ENCODE measurements at places on chromosomes 2 and 18.

- no peak for DNase-seq
Measured at GRCh38 chr18:75421656-75422055, 5.8 kb downstream of the SMIM21 start.

- DNase-seq = no peak
Measured at GRCh38 chr2:41871080-41871479, 176.7 kb upstream of the PKDCC start.

DNA sequence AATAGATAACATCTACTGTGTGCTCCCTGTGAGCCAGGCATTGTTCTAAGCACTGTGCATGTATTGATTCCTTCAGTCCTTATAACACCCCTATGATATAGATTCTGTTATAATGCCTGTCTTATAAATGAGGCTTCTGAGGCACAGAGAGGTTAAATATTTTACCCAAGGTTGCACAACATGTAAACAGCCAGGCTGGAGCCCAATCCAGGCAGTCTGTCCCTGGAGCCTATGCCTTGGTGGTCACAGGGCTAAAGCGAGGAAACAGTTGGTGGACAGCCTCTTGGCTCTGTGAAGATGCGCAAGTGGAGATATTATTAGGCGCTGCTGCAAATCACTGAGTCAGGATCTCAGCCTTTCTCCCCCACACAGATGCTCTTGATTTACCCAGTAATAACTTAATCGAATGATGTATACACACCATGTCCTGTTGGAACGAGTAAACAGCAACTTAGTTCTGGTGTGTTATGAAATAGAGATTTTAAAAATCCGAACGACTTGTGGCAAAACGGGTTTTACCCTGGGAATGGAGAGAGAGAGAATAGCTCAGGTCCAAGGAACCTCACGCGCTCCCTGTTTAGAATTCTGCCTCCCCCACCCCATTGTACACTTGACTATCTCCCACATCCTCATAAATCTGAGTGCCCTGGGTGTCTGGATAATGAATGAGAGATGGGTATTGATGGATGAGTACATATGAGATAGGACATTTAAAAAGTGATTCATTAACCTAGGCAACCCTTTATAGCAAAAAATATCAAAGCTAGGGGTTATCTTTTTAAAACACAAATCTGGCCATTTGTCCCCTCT is 231.9 kb downstream of the BCL2 start:
- no peak for DNase-seq

DNA sequence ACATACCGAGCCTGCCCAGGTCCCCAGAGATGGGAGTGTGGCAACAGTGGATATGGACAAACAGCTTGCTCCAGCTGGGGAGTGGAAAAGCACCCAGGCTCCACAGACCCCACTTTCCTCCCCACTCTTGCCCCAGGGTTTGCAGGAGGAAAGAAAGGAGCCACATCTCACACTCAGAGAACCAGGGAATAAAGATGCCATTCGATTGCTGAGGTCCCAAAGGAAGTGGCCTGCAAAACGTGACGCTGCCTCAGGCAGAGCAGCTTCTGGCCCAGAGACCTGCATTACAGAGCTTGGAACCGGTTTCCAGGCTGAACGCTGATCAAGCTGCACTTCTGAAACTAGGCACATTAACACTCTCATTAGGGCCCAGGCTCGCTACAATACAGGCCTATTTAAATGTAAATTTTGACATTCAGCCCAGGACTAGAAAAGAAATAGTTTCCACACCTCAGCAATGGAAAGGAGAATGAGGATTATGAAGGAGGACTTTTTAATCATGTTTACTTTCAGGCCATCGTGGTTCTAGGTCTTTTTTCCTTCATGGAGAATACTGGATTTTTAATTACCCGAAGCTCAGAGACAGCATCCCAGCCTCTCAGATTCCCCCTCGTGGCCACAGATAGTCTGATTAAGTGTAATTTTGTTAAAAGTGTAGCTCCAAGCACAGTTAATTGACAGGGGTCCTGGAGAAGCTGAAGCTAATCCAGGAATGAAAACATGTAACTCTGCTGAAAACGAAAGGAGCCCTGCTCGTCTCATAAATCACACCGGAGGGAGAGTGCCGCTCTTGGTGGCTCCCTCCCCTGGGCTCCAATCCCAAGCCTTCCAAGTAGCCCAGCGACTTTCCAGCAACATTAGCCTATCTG is 221.3 kb upstream of the RAB6C start:
- DNase-seq = no peak

DNA sequence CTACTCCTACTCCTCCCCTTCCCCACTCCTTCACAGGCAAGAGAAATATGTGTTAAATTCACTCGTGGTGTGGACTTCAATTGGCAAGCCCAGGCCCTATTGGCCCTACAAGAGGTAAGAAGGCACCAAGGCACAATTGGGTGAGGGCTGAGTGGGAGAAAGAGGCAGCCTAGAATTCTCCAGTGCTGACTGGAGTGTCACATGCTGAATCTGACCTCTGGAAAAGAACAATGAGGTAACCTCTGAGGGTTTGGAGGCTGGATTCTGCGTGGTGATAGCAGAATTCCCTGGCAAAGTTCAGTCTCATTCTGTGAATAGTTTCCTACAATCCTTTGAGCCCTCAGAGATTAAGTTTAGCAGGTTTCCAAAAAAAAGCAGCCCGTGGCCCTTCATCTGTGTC is 6.9 kb downstream of the CENPA start:
- no peak for DNase-seq

All from left lung (tissue), 14 donors.